ENCODE measurements at places on chromosomes 2 and 18.

DNA sequence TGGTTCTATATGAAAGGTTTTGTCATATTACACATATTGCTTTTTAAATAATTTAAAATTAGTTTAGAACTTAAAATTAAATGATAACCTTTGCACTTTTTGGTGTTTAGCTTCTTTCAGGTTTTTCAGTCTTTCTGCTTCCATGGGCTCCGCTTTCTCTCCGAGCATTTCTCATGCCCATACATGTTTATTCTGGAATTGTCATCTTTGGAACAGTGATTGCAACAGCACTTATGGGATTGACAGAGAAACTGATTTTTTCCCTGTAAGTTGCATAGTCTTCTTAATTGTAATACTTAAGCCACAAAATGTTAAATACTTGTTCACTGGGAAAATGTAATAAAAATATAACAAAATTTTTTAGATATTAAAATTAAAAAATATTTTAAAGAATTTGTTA lies 31.0 kb downstream of the CYBRD1 start:
- no peak for DNase-seq

DNA sequence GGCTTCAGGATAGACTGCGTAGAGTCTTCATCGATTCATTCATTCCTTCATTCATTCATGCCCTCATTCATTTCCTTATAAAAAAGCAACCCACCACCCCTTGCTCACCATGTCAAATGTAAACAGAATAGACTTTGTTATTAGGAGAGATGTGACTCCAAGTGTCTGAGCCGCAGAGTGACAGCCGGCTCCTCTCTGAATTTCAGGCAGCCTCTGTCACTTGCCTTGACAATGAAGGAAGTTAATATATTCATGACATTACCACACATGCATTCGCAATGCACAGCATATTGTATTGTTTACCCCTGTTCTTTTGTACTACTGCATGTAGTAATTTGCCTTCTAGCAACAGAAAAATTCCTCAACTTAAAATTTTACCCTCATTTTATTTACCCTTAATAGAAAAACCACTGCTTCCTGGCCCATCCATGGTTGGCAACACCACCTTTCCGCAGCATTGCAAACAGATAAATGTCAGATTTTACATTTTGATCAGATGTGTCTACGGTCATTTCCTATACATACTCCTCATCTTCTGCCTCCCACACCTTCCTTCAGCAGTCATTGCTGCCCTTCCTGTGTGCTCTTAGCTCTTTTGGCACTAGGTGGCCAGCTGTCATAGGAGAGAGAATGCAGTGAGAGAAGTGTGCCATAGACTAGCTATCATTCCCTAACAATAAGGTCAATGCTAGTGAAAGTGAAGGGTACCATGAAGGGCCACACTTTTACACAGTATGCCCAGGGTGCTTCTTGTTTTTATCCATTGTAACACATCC lies 1090.8 kb downstream of the BCL11A start:
- no peak for DNase-seq

GRCh38 chr2:44301111-44301510 lies 25.8 kb downstream of the SLC3A1 start:
- DNase-seq: no peak

DNA sequence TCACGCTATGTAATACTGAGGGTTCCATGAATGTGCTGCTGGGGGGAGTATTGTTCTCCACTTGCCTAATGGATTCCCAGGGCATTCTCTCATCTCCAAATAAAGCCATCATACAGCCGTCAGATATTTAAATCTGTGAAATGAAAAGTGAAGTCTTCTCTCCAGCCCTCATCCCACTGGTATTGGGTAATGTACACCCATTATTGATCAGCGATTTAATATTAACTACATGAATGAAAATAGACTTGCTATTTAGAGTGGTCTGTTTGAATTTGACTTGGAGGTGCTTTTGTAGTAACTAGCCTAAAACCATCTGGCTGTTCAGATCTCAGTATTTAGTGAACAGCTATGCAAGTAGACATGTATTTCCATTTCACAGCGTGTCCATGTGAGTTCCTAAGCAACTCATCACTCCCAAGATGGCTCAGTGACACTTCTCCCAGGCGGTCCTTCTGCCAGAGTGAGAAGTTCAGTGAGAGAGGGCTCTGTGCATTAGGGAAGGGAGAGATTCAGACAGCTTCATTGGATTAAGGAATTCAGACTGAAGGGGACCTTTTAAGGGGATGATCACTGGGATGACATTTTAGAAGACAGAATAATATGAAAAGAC lies 140.7 kb downstream of the WDSUB1 start:
- DNase-seq: no peak

DNA sequence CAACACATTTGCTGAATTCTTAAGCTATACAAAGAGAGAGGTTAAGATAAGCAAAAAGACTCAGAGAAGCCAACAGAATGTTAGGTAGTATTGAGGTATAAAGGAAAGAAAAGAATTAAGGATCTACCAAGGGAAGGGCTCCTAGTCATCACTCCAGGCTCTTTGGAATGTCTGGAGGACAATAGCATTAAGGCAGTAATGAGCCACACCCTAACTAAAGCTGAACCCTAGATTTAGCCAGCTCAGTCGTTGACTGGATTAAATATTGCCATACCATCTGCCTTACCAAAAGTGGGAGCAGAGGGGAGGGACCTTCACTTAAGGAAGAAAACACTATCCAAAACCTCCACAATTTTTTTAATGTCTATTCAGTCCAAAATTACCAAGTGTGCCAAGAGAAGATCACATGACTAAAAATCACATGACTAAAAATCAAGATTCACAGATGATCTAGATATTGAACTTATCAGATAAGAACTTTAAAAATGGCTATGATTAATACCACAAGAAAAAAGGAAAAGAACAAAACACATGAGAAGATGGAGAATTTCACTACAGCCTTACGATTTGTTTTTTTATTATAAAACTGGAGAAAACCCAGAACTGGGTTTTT lies 59.7 kb downstream of the EXOC6B start:
- no peak for DNase-seq

- no peak for DNase-seq
Measured at GRCh38 chr18:25594351-25594750, 242.4 kb upstream of the ZNF521 start.

- DNase-seq: no peak
Measured at GRCh38 chr2:241629762-241630435, 7.1 kb downstream of the THAP4 start.

DNA sequence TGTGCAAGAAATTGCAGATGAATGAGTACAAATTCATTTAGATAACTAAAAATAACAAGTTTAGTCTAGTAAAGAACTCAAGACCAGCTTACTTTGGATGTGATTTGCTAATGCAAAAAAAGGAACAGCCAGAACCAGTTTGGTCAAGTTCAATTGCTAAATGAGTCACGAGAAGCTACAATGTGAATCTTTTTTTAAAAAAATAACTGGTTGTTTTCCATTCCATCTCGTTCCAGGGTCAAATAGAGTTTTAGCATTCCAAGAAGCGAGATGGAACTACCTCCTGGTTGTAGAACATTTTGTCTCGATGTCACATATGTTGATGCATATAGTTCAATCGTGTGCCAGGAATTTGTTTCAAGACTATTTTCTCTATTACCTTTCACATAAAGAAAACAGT lies 65.0 kb upstream of the IKZF2 start:
- no peak for DNase-seq

DNA sequence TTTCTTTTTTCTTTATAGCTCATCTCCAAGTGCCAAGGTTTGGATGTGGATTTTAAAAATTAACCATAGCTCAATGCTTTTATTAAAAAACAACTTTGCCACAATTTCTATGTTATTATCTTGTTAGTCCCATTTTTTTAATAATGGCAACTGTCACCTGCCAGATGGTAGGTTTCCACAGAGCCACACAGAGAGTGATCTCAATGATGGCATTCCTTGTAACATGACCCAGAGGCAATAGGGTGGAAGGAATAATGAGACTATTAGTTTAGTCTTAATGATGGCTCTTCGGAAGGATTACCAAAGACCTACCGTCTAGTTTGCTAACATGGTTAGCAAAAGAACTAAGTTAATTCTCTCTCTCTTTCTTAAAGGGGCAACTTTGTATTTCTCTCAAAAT lies 64.0 kb downstream of the REL start:
- DNase-seq: no peak

- DNase-seq: no peak
Measured at GRCh38 chr2:197908156-197908555, 103.8 kb downstream of the PLCL1 start.

GRCh38 chr18:55105873-55106272 lies 146.6 kb upstream of the CCDC68 start:
- DNase-seq: no peak

- DNase-seq: no peak
Measured at GRCh38 chr2:47309952-47310800, 92.8 kb upstream of the MSH2 start.

GRCh38 chr2:15369129-15369528 lies 192.0 kb downstream of the NBAS start:
- no peak for DNase-seq

DNA sequence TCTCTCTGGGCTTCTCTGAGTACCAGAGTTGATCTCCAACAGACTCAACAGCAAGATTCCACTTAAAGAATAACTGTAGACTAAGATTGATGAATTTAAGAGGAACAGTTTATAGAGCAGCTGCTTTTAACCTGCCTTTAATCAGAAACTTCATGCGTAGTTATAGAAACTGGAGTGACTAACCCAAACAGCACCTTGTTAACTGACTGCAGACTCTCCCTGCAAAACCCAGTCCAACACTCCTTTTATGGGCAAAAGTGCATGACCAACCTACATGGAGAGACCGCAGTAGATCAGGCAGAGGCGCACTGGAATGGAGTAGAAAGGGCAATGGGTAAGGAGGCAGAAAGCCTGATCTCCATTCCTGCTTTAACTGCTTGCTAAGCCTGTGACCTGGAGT lies 110.6 kb downstream of the NRP2 start:
- DNase-seq: no peak

DNA sequence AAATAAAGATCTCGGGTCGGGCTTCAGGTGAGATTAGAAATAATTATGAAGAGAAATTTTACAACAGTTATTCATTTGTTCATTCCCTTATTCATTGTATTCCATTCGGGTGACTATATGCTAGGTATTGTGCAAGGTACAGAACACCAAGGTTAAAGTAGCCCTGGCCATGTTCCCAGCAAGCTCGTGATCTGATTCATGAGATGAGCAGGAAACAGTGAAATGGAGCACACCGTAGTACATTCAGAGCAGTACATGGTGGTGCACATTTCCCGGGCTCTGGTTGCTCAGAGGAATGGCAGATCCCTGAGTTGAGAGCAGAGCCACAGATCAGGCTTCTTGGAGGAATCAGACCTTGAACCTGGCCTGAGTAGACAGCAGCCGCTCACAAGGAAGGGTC lies 87.7 kb downstream of the PRKRA start:
- no peak for DNase-seq

DNA sequence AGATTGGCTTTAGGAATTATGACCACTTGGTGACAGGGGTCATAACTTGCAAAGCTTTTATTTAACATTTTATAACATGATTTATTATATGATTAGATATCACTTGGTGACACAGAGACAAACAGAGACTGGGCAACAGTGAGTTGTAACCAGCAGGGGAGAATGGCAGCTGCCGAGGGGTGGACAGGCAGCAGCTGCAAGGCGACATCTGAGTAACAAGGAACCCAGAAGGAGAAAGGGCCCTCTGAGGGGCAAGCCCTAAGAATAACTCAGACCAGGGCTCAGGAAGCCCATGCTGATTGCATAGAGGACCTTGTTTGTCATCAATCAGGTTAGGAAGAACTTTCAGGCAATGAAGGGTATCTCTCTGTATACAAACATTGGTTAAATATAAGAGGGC lies 339.9 kb upstream of the SOX11 start:
- no peak for DNase-seq

DNA sequence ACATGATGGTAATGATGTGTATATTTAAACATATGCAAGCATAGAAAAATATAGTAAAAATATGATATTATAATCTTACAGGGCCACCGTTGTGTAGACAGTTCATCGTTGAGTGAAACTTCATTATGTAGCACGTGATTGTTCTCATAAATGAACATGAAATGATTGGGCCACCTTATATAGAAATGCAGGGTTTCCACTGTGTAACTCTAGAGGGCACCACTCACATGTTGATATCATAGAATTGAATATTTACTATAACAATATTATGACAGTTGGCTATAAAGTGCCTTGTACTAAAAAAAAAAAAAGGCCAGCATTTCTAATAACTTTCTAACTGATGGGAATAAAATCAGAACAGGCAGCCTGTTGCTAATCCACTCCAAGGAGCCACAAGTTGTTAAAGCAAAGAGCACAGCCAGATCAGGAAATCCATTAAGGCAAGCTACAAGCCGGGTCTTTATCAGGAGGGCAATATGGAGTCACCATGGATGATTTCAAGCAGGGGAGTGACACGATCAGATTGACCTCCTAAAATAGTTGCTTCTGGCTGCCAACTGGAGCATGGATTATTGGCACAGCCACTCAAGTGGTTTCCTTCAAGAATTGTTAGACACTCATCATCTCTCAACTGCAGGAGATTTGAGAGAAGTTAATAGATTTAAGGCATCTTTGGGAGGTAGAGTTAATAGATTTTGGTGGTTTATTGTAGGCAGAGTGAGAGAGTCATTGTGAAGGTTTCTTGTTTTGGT lies 16.7 kb downstream of the IL1F10 start:
- DNase-seq: no peak

DNA sequence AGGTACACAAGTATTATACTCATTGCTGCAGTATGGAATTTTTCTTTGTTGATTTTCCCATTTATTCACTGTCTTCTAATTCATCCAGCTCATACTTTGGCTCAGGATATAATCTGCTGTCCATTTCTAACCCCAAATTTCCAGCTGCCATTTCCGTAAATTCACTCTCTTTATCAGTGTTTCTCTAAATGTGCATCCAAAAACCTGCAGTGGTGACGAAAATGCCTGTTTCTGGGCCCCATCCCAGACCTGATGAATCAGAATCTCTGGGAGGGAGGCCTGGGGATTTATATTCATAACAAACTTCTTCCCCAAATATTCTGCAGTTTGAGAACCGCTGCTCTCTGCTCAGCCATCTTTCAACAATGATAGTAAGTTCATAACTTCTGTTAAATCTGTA lies 86.6 kb downstream of the VWC2L start:
- DNase-seq: no peak

GRCh38 chr18:62080172-62080900 lies 106.5 kb downstream of the PIGN start:
- no peak for DNase-seq

GRCh38 chr2:162126527-162126926 lies 25.5 kb downstream of the GCG start:
- no peak for DNase-seq

- DNase-seq: no peak
Measured at GRCh38 chr2:171512014-171512413, 10.3 kb upstream of the CYBRD1 start.

DNA sequence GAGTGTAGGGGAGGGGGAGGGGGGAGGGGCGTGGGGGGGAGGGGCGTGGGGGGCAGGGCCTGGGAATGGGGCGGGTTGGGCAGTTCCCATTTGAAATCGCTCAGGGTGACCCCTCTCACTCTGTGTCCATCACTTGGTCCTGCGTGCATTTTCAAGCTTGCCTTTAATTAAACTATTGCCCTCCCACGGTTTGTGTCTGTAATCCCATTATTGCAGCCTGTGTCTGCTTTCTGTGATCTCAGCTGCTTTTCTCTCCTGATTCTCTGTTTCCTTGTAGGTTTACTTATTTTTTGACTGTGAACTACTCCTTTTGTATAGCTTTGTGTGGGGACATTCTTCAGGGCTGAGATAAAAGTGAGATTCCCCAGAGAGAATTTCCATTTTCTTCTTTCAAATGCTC lies 1.3 kb downstream of the DCDC2C start:
- DNase-seq: no peak
